ENCODE measurements at places on chromosomes 5 and 9.

DNA sequence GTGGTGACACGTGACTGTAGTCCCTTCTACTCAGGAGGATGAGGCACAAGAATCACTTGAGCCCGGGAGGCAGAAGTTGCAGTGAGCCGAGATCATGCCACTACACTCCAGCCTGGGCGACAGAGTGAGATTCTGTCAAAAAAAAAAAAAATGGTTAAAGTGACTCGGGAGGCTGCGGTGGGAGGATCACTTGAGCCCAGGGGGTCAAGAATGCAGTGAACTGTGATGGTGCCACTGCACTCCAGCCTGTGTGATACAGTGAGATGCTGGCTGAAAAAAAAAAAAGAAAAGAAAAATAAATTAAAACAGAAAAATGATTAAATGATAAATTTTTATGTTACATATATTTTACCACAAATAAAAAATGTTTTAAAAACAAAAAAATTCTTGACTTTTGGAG is 51.9 kb downstream of the KLF4 start:
- DNase-seq, result no peak

- no peak for DNase-seq
Measured at GRCh38 chr9:2963307-2963706, 119.4 kb upstream of the PUM3 start.

DNA sequence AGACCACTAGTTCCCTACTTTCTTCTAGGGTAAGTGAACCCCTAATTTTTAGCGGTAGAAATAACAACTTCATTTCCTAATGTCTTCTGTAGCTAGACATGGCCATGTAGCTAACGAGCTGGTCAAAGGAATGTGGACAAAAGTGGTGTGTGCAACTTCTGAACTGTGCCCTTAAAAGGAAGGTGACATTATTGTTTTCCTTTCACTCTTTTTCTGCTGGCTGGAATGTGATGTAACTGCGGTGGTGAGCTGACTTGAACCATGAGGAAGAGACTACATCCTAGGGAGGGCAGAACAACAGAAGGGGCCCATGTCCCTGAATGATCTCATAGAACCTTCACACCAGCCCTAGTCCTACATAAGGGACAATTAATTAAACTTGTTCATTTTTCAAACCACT is 1.3 kb upstream of the SNX2 start:
- DNase-seq, result no peak

- DNase-seq, result no peak
Measured at GRCh38 chr5:168946363-168946762, 354.6 kb downstream of the SLIT3 start.

DNA sequence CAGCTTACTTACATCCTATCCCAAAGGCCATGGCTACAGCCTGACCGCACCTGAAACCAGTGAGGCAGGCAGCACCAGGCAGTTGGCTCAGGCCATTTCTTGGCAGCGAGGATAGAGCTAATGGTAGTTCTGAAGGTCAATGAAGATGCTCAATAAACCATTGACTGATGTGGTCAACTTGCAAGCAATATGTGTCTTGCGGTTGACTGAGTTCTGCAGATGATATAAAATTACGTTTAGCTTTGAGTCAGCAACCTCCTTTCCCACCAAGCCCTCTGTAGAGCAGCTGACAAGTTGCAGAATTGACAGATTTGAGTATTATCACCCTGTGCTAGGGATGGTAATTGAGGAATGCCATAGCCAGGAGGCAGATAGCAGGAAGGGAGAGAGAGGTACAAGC is 189.0 kb upstream of the PUM3 start:
- no peak for DNase-seq

DNA sequence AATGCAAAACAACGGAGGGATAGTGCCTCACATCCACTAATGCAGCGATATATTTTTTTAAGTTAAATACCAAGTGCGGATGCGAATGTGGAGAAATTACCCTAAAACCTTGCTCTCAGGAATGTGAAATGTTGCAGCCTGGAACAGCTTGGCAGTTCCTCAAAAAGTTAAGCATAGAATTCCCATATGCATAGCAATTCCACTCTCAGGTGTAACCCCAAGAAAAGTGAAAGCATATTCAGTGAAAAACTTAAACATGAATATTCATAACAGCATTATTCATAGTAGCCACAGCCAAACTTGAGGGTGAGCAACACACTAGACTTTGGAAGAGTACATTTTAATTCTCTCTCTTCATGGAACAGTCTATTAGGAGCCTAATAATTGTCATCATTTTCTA is 83.2 kb upstream of the ICE1 start:
- no peak for DNase-seq

- no peak for DNase-seq
Measured at GRCh38 chr5:115432691-115433090, 111.9 kb downstream of the FEM1C start.

DNA sequence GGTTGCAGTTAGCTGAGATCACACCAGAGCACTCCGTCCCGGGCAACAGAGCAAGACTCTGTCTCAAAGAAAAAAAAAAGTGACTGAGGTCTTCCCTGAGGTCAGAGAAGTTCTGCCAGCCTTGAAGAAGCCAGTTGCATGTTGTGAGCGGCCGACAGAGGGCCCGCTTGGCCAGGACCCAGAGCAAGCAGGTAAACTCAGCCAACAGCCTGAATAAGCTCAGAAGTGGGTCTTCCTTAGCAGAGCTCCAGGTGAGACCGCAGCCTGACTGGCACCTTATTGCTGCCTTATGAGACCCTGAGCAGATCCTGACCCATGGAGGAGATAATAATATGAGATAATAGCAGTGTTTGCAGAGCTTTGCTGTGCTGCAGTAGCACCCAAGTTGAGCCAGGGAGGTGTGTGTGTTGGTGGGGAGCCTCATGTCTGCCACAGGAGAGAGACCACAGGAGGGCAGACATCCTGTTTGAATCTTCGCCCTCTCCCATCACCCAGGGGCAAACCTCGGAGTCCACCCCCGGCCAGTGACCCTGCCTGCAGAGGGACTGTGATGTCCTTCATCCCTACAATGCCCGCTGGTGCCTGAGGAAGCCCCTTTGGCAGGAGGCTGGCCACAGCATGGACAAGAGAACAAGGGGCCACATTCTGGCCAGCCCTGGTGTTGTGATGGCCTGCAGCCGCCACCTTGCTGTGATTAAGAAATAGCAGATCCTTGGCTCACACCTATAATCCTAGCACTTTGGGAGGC is 10.8 kb upstream of the BARX1 start:
- DNase-seq, result no peak

GRCh38 chr5:178123966-178124925 is 6.6 kb upstream of the RMND5B start:
- DNase-seq, result no peak

DNA sequence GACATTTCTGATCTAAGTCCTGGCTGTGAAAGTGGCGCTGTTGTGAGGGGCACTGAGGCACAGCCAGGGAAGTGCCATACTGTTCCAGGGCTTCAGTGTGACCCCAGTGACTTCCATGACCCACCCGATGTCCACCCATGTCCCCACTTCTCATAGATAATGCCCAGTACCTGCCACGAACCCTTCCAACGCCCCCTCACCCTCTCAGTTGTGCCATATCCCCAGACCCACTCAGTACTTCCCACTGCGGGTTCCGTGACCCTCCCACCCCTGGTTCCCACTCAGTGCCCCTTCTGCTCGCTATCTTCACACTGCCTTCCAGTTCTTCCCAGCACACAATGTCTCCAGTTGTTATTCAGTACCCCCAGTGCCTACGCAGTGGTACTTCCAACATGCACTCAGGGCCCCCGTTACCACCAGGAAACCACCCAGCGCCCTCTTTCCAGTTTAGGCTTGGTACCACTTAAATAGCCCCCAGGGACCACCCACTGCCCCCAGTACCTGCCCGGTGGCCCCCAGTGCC is 30.7 kb upstream of the PSD2 start:
- DNase-seq, result no peak

GRCh38 chr9:132894346-132894745 is 15.6 kb downstream of the SPACA9 start:
- DNase-seq, result no peak

- DNase-seq, result no peak
Measured at GRCh38 chr9:135334953-135335460, 144.6 kb upstream of the PPP1R26 start.

GRCh38 chr5:54249210-54250028 is 61.0 kb downstream of the ARL15 start:
- DNase-seq, result no peak
